ENCODE measurements at places on chromosomes 12 and 14.
A peak's percentile ranks its signal among the peaks of the same experiment; 100 is the strongest.

- no peak for DNase-seq
Measured at GRCh38 chr12:117039891-117040309, 59.3 kb downstream of the TESC start.

- no peak for DNase-seq
Measured at GRCh38 chr12:110307372-110307771, 26.3 kb downstream of the ATP2A2 start.

GRCh38 chr14:63343878-63344277, 25.1 kb upstream of the GPHB5 start:
- no peak for DNase-seq

DNA sequence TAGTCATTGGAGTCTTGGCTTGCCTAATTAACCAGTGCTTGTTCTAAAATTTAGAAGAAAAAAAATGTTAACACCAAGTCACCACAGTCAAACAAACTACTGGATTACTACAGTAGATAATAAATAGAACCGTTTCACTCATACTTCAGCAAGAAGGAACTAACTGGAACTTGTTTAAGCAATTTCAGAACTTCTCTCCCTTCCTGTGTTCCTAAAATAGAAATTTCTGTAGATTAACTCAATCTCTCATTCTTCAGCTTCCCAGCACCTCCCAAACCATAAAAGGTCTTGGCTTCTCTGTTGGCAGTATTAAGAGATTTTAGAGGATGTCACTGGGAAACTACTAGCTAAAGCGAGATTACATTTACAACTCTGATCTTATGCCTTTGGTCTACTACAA, 18.6 kb downstream of the GNS start:
- DNase-seq, result no peak

DNA sequence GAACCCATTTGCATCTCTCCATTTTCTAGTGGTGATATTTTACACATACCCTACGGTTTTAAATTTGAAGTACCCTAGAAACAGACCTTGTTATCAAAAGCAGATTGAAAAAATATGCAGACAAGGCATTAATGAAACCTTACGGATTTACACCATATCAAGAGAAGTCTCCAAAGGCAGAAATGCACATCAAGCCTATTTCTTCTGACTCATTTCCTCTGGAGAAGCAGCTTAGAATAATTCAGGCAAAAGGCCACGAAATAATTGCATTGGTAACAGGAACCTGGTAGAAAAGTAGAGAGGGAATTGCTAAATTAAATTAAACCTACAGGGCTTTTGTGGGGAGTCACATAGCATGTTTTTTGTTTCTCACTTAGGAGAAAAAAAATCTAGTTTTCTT, 34.7 kb downstream of the KICS2 start:
- no peak for DNase-seq

GRCh38 chr12:64618953-64619590, 8.8 kb downstream of the RASSF3 start:
- DNase-seq, result no peak

GRCh38 chr12:75480469-75480949, at the start of gene GLIPR1:
Gene GLIPR1 (plus strand): TSS chr12:75480755. CDS start chr12:75480881, 126 bp downstream.
- DNase-seq, result peak; percentile 92

GRCh38 chr14:56759633-56760032, 50.6 kb downstream of the OTX2 start:
- no peak for DNase-seq

GRCh38 chr14:25833341-25834126, 764.3 kb downstream of the NOVA1 start:
- no peak for DNase-seq

GRCh38 chr12:110668480-110669192, 20.3 kb downstream of the HVCN1 start:
- no peak for DNase-seq

- DNase-seq, result peak; percentile 73
Measured at GRCh38 chr12:14954269-14954668, 7.1 kb downstream of the ARHGDIB start.

- DNase-seq, result peak; percentile 83
Measured at GRCh38 chr14:78005325-78005724, 164.8 kb upstream of the NRXN3 start.

DNA sequence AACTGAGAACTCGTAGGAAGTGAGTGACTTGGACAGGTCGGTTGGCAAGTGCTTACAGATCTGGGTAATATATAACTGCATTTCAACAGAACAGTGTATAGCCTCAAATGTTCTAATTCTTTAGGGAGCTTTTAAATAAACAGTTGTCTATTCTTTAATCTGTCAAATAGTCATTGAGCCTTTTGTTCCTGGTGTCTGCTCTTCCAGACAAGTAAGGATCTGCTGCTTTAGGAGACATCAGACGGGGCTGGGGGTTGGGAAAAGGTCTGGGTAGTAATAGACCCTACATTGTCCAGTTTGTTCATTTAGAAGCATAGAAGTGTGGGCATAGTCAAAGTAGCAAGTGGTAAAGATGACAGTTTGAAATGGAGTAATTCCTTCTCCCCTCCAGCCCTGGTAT, 2.0 kb downstream of the PTPN11 start:
- no peak for DNase-seq

GRCh38 chr12:44502681-44503080, 373.4 kb downstream of the NELL2 start:
- DNase-seq, result no peak

- DNase-seq, result no peak
Measured at GRCh38 chr14:54533100-54533499, 23.4 kb downstream of the CGRRF1 start.

GRCh38 chr12:27094726-27095125, 12.3 kb upstream of the C12orf71 start:
- no peak for DNase-seq

DNA sequence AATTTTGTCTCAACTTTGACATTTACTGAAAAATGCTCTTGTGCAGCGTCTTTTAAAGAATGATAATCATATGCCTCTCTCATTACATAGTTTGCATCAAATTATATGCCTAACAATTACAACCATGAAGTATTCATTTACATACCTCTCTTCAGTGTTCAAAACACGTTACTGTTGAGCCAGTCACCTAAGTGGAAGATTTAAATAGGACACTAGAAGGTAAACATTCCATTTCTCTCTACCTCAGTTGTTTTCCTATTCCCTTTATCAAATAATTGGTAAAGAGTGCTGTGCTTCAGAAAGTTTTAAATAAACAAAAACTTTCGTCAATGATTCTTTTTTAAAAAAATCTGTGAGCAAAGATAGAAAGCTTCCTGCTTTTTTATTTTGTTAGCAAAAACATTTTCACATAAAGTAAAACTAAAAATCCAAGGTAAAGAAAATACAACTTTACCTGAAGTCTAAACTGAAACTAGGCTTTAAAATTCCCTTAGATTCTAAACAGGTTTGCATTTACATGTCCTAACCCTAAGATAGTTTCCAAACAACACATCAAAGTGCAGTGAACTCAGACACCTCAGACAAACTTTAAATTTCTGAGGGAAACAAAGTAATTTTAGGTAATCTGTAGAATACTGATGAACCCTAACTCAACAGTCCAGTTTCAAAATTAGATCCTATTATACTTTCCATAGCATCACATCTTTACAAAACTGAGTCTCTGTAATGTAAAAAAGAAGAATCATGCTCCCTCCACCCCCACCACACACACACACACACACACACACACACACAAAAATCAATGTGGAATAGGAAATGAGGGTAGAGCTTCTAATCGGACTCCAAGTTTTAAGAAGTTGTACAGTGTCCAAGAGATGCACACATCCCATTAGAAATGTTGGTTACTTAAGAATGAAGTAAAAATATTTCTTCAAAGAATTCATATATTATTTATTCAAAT, 46.2 kb downstream of the PAWR start:
- no peak for DNase-seq

- no peak for DNase-seq
Measured at GRCh38 chr12:125418902-125419564, 353.8 kb downstream of the AACS start.

- no peak for DNase-seq
Measured at GRCh38 chr12:3117144-3117581, 40.0 kb downstream of the TSPAN9 start.

- no peak for DNase-seq
Measured at GRCh38 chr12:109737631-109738030, 24.0 kb downstream of the FAM222A start.

GRCh38 chr12:643475-644302, 19.6 kb downstream of the NINJ2 start:
- DNase-seq, result no peak

DNA sequence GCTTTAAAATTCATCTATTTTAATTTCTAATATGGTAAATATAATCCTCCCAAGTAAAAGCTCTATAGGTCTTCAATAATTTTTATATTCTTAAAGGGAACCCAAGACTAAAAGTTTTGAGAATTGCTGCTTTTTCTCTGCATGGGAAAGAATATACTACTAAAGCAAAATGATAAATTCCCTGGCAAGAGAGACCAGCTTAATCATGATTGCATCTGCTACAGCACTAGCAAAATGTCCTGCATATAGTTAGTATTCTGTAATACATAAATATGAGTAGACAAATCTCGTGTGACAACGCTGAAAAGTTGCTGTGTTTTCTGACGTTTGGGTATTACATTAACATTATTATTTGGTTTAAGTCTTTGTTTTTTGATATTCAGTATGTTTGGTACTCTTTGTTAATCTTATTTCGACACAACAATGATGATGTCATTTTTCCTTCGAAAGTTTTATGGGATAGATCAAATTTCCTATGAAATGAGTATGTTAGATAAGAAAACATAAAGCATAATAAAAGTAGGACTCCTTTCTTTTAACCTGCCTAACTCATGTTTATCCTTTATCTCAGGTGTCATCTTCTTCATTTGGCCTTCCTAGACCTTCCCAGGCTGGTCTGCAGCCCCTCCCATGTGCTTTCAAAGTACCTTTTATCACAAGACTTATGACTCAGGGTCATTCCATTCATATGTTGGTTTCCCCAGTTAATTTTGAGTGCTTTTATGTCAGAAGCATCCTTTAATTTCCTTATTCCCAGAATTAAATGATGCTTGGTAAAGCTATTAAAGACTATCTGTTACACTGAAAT, 321.9 kb downstream of the RAD51B start:
- no peak for DNase-seq

GRCh38 chr12:117294189-117294603, 67.2 kb downstream of the NOS1 start:
- DNase-seq, result no peak

GRCh38 chr14:53378142-53378541, 225.0 kb upstream of the DDHD1 start:
- DNase-seq, result no peak

- DNase-seq, result no peak
Measured at GRCh38 chr12:84718906-84719305, 193.7 kb downstream of the SLC6A15 start.

DNA sequence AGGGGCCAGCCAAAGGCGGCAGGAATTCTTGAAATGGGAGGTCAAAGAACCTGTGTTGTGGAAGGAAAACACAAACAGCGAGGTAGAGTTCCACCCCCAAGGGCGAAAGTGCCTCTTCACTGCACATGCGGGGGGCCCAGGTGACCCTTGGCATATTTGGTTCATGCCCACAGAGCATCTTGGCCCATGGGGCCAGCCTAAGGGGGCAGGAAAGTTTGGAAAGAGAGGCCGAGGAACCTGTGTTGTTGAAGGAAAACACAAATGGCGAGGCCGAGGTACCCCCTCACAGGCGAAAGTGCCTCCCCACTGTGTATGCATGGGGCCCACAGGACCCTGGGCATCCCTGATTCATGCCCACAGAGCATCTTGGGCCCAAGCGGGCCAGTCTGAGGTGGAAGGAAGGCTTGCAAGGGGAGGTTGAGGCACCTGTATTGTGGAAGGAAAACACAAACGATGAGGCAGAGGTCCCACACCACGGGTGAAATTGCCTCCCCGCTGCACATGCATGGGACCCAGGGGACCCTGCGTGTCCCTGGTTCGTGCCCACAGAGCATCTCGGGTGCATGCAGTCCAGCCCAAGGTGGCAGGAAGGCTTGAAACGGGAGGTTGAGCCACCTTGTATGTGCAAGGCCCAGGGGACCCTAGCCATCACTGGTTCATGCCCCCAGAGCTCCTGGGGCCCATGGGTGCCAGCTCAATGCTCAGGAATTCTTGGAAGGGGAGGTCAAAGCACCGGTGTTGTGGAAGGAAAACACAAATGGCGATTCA, 384.1 kb downstream of the ALG10 start:
- DNase-seq, result peak; percentile 18

DNA sequence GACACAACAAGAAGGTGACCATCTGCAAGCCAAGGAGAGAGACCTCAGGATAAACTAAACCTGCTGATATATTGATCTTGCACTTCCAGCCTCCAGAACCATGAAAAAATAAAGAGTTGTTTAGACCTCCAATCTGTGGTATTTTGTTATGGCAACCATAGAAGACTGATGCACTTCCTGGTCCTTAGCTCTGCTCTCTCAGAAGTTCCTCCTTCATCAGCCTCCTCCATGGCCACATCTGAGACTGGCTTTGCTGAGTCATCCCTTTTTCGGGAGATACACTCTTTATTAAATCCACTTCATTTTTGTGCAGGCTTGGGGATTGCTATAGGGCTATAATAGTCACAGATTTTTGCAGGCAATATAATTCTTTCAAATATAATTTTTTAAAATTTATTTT, 89.6 kb upstream of the ATF7IP start:
- DNase-seq, result peak; percentile 69

DNA sequence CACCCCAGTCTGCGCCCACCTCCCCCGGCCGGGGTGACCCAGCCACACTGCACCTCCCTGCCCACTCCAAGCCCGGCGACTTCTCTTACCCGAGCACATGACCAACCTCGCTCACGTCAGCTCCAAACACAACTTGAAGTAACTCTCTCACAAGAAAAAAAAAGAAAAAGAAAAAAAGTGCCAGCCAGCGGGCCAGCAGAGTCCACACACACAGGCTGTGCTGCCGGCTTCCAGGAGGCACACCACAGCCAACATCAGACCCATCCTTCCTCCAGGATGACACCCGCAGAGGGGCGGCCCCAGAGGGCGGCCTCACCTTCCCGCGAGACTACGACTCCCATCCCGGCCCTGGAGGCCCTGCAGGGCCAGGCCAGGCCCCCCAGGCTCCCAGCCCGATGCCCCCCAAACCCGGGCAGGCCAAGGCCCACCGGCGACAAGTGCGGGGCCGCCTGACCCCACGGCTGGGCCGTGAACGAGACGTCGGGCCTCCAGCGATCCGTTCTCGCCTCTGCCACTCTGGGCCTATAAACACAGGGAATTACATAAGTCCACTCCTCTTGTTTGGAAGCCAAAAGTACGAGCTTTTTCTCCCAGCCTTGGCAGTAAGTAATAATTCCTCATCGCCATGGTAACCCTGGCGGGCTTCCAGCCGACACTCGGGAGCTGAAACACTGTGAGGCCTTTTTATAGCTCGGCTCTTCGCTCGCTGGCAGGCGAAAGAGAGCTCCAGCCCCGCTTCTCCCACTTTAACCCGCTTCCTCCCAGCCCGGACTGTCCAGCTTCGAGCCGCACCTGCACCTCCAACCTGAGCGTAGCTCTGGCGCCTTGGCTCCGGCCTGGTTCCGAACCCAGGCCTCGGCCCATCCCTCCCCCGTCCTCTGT, 49.1 kb downstream of the NCOR2 start:
- no peak for DNase-seq

- DNase-seq, result no peak
Measured at GRCh38 chr12:104505095-104505818, 48.5 kb downstream of the CHST11 start.

GRCh38 chr12:70756791-70757190, 119.6 kb upstream of the PTPRB start:
- no peak for DNase-seq

All from activated CD4-positive, alpha-beta T cell treated with anti-CD3 and anti-CD28 coated beads, Interleukin-2, amount 10 ng/mL, durations not matched to agents 24 days and 14 days (primary cell).